ENCODE measurements at places on chromosomes 6 and 20.
A peak's percentile ranks its signal among the peaks of the same experiment; 100 is the strongest.

GRCh38 chr6:167005350-167006159, 6.4 kb downstream of the CEP43 start:
- peak; percentile 53 for DNase-seq

- no peak for DNase-seq
Measured at GRCh38 chr6:85136310-85136709, 313.6 kb upstream of the NT5E start.

DNA sequence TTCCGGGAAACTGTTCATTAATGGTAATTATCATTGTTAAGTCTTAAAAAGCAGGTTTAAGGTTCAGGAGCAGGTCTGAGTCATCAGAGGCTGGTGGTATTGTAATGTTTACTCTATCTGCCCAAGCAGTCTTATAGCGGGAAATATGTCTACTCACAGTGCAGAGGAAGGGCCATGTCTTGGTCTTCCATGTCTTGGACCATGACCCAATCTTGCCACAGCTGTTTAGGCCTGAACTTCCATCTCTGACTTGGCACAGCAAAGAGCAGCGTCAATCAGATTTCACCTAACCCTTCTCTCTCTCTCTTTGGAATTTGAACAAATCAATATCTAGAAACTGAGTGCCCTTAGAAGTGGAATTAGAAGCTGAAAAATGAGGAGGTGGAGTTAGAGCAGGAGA, 25.8 kb downstream of the SLC2A12 start:
- peak; percentile 35 for DNase-seq

DNA sequence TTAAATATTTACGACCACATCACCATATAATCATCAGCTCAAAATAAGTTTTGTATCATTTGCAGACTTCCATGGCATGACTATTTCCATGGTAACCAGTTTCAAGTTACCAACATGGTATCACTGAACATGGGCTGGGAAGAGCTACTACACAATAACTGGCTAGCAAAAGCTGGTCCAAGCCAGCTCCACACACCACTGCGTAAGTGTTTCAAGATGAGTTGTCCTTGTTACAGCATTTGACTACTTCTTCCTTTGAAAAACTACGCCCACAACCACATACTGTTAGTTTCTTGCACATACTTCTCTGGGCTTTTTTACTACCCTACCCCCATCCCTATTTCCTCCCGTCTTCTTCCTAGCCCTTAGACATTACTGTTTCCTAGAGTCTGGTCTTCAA, 8.5 kb downstream of the CD164 start:
- peak; percentile 63 for DNase-seq

- DNase-seq, result peak; percentile 41
Measured at GRCh38 chr20:48845721-48846306, 18.0 kb upstream of the PREX1 start.

GRCh38 chr20:24746351-24746685, 202.8 kb upstream of the CST7 start:
- DNase-seq, result no peak

DNA sequence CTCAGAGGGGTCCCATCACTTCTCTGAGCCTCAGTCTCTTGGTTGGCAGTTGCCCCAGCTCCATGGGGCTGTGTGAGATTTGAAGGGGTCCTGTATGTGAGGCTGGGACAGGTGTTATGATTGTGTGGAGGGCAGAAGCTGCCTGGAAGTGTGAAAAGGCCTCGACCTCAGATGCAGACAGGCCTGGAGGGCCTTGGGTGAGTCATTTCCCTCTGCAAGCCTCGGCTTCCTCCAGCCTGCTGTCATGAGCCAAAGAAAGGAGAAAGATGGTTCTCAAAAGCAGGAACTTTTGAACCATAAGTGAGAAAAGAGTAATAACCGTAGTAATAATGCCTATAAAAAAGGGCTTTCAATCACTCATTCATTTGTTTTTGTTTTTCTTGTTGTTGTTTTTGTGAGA, 37.5 kb downstream of the SNAI1 start:
- DNase-seq, result peak; percentile 50

DNA sequence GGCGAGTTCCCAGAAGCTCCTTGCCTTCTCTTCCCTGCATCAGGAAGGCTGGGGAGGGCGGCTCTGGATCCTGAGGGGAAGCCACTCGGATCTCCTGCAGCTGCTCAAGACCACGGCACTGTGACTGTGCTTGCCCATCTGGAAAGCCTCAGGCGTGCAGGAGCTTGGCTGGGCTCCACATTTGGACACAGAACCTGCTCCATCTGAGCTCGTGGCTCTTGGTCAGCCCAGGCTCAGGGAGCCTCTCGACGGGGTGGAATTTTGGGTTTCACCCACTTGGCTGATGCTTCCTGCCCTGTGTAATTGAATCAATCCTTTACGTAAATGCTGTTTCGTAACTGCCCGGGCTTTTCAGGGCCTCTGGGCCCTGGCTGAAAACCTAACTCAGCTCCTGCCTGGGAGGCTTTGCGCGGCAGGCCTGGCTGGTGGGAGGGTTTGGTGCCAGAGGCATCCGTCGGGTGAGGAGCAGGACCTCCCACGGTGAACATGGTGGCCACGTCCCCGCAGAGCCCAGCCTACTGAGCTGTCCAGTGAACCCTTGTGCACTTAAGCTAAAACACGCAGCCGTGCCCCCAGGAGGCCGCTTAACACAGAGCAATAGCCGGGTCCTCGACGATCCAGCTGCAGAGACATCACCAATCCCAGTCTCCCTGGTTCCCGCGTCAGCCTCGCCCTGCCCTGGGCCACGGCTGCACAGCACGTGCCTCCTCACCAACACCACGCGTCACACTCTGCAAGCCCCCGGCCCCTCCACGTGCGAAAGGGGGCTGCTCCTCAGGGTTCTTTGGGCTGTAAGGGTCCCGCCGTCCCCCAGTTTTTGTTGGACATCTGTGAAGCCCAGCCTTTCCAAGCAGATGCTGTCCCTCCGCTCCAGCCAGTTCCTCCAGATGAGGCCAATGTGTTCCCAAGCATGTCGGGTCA, 241.0 kb downstream of the DLL1 start:
- DNase-seq, result peak; percentile 84

DNA sequence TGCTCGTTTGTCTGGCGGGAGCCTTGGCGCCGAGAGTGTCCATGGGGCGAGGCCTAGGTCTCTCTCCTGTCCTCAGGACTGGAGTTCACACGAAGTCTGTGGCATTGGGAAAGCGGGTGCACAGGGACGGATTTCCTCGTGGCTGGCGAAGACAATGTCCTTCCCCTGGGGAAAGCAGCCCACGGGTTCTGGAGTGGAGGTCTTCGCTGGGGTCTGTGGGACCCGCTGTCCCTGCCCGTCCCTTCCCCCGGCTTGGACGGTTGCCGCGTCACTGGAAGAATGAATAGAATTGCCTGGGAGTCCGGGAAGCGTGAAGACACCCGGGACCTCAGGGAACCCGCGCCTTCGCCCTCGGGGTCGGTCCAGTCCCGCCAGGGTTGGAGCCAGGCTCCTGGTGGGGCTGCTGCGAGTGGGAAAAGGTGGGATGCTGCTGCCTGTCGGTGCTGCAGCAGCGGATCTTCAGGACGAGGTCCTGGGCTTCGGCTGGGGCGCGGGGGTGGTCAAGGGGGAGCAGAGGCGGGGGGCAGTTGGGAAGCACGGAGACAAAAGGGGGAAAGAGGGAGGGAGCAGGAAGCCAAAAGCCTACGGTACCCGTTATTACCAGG, 441.8 kb upstream of the DEFB115 start:
- DNase-seq, result no peak

DNA sequence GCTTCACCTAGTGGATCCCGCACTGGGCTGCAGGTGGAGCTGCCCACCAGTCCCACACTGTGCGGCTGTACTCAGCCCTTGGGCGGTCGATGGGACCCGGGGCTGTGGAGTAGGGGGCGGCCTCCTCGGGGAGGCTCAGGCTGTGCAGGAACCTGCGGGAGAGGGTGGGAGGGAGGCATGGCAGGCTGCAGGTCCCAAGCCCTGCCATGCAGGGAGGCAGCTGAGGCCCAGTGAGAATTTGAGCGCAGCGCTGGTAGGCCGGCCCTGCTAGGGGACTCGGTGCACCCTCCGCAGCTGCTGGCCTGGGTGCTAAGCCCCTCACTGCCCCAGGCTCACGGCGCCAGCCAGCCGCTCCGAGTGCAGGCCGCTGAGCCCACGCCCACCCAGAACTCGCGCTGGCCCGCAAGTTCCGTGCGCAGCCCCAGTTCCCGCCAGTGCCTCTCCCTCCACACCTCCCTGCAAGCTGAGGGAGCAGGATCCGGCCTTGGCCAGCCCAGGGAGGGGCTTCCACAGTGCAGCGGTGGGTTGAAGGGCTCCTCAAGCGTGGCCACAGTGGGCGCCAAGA, 1407.6 kb downstream of the EPHA7 start:
- no peak for DNase-seq

DNA sequence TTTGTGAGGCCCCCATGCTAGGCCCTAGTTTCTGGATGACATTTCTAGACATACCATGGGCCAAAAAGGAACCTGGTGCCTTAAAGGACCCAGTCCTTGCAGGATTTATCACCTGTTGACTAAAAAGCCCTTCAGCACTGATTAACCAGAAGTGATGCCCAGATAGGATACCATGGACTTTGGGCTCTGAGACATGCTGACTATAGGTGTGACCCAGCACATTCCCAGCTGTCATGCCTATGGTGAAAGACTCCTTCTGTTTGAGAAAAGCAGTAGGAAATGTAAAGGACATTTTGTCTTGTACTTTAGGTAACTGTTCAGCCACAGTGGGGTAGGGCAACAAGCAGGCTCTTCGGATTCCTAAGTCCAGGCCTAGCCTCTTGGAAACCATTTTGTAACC, 724.2 kb downstream of the CD109 start:
- DNase-seq, result no peak

- DNase-seq, result no peak
Measured at GRCh38 chr6:112041535-112041934, 12.4 kb upstream of the CCN6 start.

DNA sequence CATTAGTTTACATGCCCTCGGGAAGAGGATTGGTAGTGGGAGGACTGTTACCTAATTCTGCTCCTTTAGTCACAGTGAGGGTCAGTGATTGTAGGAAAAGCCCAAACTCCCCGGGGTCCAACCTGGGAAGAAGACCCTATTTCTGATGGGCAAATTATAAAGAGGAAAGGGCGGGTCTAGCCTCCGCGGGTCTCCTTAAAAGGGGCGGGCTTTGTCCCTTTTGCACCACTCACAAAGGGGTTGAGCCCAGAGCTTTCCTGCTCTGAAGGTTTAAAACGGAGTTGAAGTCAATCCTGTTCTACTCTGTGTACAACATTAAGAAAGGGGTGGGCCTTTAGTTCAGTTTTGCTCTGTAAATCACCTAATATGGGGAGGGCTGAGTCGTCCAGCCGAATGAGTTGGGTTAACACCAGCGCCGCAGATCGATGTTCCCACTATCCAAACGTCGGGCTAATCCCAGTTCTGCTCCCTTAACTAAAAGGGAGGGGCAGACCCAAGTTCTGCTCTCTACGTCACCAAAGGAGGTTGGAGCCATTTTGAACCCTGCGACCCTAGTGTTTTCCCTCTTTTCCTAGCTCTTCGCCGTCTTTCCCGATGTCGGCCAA, 920 bp upstream of the RNF5 start:
- no peak for DNase-seq

DNA sequence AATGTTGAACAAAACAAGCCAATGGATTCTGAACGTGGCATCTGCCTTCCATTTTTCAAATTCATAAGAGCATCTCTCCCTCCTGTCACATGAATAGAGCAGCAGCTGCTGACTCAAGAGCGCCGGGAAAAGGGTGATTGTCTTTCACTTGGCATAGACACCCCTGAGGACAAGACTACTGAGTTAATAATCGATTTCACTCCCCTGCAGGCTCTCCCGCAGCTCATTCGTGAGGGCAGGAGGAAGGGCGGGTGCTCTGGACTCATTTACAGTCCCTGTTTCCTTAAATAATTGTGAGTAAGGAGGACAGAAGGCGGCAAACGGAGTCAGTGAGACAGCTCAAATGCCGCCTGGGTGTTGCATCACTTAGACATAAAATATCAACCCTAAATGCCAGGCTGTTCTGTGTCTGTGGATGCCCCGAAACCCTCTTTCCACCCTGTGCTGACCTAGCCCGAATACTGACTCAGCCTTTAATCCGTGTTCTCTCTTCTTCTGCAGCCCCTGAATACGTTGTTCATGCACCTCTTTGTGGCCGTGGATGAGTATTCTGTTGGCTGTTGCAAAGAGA, 21.6 kb downstream of the CFAP61 start:
- no peak for DNase-seq

GRCh38 chr6:39143238-39143930, 28.4 kb upstream of the SAYSD1 start:
- DNase-seq, result no peak

DNA sequence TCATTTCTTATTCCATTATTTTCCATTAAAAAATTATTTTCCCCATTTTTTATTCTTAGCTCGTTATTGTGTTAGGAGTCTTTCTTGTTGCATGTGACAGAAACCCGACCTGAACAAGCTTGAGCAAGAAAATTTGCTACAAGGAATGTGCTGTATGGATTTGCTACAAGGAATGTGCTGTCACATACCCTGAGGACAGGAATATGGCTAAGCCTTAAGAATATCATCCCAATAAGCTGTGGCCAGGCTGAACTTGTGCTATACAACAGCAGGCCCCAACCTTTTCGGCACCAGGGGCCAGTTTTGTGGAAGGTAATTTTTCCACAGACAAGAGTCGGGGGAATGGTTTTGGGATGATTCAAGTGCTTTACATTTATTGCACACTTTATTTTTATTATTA, 114.0 kb downstream of the TRMT11 start:
- DNase-seq, result no peak

DNA sequence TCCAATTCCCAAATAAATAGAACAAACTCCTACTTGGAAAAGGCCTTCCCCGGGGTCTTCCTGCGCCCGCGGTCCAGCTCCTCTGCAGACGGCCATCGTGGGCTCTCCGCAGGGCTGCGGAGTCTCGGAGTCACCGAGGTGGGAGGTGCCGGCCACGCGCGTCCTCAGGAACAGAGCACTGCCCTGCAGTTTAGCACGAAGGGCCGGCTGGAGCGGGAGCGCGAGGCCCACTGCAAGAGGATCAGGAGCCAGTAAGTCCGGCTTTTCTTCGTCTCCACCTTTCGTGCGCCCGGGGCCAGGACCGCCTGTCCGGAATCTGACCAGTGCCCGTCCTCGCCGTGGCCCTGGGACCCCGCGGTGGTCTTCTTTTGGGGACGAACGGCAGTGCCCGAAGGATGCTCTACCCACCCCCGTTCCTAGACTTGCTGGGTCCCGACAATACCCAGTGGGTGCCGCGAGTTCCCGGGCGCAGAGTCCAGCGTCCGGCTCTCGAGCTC, 1.4 kb downstream of the BHLHE23 start:
- DNase-seq, result no peak

GRCh38 chr20:41499064-41499463, 119.1 kb downstream of the CHD6 start:
- no peak for DNase-seq

- DNase-seq, result no peak
Measured at GRCh38 chr20:52668626-52669025, 303.5 kb upstream of the TSHZ2 start.

- DNase-seq, result no peak
Measured at GRCh38 chr20:59812286-59813125, 120.9 kb downstream of the SYCP2 start.
